ENCODE measurements at places on chromosomes 16 and 17.

GRCh38 chr16:57999971-58000705 is at the start of gene ZNF319:
ZNF319 (minus strand) TSS chr16:58000672; CDS start chr16:57998265, 2,407 bp downstream.
- DNase-seq, result no peak

- no peak for DNase-seq
Observed at GRCh38 chr16:50999181-50999580, 151.9 kb downstream of the SALL1 start.

DNA sequence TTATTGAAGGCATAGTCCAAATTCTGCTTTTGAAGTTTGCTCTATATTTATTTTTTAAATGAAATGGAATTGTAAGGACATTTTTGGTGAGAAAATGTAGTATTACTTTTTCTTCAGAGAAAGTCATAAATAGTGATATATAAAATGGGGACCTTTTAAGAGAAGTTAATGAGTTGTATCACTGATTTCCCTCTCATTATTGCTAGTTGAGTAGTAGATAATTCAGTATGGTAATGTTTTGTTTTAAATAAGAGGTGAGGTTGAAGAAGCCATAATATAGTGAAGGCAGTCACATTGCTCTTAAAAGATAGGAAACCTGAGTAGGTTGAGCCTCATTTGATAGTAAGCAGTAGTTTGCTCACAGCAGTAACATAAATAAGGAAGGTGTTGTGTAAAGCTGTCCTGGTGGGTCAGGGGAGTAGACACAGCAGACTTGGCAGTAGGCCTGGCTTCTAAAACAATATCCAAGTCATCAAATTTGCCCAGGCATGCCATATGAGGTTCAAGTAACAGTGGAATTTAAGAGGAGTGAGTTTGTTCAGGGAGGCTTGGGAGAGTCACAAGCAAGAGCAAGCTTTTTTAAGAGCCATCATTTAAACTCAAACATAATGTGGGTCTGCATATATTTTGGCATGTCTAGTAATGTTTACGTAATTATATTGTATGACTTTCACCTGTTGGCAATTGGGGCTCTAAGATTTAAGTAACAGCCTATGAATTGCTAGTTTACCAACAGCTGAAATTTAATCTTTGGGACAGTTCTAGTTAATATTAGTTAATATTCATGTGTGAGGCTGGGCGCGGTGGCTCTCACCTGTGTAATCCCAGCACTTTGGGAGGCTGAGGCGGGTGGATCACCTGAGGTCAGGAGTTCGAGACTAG is 6.5 kb downstream of the NFATC3 start:
- no peak for DNase-seq

DNA sequence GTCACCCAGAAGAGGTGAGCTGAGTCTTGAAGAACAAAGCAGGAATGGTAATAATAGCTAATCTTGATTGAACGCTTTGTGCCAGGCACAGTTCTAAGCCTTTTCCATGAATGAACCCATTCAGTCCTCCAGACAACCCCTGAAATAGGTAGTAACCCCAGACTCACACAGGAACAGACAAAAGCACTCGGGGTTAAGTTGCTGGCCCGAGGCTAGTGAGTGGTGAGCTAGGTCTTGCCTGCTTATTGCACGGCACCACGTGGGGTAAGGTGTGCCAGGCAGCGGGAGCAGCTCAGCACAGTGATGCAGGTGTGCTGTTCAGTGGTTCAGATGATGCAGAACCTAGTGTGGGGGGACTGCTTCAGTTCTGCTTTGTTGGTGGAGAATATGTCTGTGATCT is 181.6 kb downstream of the RAB11FIP4 start:
- no peak for DNase-seq

GRCh38 chr16:2438121-2438520 is 8.9 kb downstream of the CCNF start:
- no peak for DNase-seq

All from stimulated activated CD8-positive, alpha-beta memory T cell treated with anti-CD3 and anti-CD28 coated beads, Interleukin-4, amount 100 ng/mL, for 1 hour (primary cell).